ENCODE measurements at places on chromosomes 4 and X.

- DNase-seq = no peak
Observed at GRCh38 chr4:106835919-106836318, 200.2 kb downstream of the DKK2 start.

DNA sequence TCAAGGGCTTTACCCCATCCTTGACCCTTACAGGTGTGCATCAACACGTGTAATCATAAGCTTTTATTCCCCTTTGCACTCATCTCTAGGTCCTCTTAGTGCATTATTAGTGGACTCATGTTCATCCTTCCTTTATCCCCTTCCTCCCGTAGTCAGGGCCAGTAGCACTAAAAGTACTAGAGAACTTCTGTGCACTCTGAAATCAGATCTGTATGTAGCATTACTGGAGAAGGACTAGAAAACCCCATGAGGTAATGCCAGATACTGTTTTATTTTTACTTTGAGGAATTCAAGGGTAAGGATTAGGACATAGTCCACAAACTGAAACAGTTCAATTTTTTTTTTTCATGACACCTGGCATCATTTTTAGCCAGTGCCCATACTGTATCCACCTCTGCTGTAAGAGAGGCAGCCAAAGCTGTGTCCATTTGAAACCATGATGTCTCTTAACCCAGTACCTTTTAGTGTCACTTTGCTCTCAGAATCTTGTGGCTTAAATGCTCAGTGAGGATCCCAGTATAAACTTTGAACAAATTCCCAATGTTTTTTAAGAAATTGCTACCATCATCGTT lies 134.7 kb downstream of the FNIP2 start:
- no peak for DNase-seq

DNA sequence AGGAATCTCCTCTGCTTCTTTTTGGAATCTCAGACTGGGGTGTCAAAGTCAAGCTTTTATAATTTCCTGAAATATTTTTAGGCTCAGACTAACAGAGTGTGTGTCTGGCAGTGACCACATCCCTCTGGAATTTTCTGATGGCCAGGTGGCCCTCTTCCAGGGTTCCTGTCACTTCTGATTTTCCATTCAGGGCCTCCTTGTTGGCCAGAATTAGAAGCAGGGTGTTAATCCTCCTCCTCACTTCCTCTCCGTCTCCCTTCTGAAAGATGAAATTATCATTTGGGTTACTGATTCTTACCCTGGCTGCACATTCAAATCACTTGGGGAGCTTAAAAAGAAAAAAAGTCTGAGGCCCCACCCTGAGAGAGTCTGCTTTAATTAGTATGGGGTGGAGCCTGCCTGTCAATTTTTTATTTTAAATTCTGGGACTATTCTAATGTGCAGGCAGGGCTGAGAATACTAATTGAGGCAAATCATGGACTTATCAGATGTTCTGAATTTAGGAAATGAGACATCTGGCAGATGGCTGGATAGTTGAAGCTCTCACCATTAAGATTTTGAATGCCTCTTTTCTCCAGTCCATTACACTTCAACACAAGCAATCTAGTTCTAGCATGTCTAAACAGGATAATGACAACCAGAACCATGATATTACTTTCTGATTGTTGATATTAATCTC lies 43.2 kb downstream of the HAND2 start:
- DNase-seq = no peak

DNA sequence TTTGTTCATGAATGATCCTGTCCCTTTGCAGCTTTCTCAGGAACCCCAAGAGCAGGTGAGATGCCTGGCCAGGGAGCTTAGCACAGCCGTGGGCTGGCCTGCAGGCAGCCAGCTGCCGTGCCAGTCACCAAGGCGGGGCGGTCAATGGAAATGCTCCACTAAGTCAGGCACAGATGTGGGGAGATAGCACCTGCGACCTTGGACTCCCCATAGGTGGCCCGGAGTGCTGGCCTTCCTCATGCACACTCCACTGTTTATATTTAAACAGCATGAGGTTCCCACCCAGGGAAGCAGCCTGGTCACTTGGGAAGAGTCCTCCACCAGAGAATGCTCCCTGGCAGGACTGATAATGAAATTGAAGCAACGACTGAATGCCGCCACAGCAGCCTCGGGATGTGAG lies 14.2 kb upstream of the ADRA2C start:
- DNase-seq = no peak

- DNase-seq = no peak
Observed at GRCh38 chr4:124631760-124632159, 80.8 kb downstream of the ANKRD50 start.

DNA sequence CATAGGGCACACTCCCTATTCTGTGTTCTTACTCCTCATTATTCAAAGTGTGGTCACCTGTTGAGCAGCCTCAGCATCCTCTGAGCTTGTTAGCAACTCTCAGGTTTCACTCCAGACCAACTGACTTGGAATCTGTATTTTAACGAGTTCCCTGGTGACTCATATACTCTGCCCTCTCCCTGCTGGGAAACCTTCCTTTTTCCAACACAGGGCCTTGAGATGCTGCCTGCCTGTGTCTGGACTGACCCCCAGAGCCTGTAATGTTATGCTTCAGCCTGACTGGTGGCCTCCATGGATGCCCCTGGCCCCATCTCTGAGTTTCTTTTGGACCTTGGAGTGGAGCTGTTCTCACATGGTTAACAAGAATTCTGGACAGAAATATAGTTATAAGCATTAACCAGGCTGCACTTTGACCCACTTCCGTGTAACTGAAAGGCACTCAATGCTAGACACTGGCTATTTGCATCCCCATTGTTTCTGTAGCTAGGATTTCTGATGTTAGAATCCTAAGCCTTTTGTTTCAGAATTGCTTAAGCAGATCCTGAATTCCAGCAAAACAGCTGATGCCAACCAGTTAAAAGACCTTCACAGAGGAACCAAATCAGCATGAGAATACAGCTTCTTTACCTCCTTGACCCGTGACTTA lies 262.6 kb downstream of the STIM2 start:
- DNase-seq = no peak

GRCh38 chr4:93346840-93347239 lies 481.7 kb upstream of the ATOH1 start:
- DNase-seq = no peak

DNA sequence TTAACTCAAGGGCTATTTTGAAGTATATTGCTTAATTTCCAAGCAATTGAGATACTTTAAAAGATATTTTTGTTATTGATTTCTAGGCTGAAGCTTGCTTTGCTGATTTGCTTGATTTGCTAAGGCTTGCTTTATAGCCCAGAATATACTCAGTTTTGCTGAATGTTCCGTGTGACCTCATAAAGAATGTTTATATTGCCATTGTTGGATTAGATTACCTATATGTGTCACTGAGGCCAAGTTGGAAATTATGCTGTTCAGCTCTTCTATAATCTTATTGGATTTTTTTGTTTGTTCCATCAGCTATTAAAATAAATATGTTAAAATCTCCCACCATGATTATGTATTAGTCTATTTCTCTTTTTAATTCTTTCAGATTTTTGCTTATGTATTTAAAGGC lies 13.0 kb downstream of the TBC1D19 start:
- DNase-seq = no peak

DNA sequence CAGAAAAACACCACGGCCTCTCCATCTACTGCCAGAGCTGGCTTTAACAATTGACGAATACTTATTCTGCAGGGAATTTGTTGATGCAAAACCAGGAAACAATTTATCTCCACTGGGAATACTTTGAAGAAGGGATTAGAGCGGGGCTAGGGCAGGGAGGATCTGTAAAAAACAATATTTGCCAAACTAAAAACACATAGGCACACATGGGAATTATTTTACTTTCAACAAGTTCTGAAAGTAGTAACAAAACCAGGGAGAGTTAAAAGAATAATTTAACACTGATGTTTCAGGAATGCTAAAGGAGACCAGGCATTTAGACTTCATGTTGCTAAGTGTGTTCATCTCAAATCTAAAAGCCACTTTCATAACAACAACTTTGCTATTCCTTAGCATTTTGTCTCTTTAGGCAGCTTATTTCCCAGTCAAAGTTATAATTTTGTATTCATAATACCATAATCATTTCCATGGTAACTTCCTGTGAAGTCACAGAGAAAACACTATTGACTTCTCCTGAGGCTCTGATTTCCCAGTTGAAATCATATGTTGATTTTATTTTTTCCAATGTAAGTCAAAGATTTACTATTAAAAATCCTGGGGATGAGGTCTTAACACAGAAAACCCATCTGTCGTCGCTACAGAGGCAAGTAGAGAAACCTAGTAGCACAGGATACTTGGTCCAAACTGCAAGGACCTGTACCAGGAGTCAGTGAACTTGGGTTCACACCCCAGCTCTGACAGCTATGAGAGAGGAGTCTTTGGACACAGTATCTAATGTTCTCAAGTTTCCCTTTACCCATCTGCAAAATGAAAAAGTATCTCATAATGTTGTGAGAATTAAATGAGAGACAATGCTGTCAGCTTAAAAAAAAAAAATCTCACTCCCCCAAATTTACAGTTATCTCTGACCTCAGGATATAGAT lies 69.3 kb downstream of the SH3RF1 start:
- DNase-seq = no peak

DNA sequence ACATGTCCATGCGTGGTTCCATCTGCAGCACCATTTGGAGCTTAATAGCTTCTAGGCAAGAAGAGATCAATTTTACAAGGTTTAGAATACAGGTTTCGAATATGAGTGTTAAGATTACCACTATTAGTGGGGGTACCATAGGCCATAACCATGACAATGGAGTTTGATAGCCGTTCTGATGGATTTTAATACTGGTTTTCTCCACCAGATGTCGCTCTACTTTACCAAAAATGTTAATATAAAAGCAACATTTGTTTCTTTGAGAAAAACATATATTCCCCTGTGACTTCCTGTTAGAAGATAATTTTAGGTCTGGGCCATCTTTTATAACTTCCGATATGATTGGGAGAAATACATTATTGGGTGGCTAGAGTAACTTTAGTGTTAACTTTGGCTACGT lies 499.7 kb upstream of the POU3F4 start:
- no peak for DNase-seq

GRCh38 chr4:162201673-162202072 lies 37.9 kb upstream of the FSTL5 start:
- DNase-seq = no peak
